Endodermal cell (in vitro differentiated cells): ENCODE measurements at places on chromosomes 6 and 20. TPM values are rescaled to one million over a fixed set of nuclear protein-coding genes. Genes with fewer than 3 reads are reported as not detected.

The EYA4 gene
- total RNA-seq = 0.11 to 0.34 TPM in 2 of 3 replicates, not detected in the other

The VGLL2 gene
- total RNA-seq = not detected in 3 replicates

The TSHZ2 gene
- total RNA-seq = 0.13 to 0.31 TPM (median 0.21 TPM) in 3 replicates

The GPLD1 gene
- 4.7 to 7.9 TPM (median 7.5 TPM) in 3 replicates for total RNA-seq

The CCM2L gene
- 2.8 to 7.8 TPM (median 7.1 TPM) in 3 replicates for total RNA-seq

The KIF6 gene
- 0.26 to 1.1 TPM (median 0.67 TPM) in 3 replicates for total RNA-seq

- H3K36me3 ChIP-seq = no peaks in the 10 kb centered on the region
- H3K27me3 ChIP-seq = no peaks in the 10 kb centered on the region
- DNase-seq = no peak
- no peaks in the 10 kb centered on the region for H3K4me1 ChIP-seq
- H3K27ac ChIP-seq = no peak overlapping the region
These were observed 190.3 kb downstream of the ANKRD60 start for GRCh38 chr20:58038123-58038654.

DNA sequence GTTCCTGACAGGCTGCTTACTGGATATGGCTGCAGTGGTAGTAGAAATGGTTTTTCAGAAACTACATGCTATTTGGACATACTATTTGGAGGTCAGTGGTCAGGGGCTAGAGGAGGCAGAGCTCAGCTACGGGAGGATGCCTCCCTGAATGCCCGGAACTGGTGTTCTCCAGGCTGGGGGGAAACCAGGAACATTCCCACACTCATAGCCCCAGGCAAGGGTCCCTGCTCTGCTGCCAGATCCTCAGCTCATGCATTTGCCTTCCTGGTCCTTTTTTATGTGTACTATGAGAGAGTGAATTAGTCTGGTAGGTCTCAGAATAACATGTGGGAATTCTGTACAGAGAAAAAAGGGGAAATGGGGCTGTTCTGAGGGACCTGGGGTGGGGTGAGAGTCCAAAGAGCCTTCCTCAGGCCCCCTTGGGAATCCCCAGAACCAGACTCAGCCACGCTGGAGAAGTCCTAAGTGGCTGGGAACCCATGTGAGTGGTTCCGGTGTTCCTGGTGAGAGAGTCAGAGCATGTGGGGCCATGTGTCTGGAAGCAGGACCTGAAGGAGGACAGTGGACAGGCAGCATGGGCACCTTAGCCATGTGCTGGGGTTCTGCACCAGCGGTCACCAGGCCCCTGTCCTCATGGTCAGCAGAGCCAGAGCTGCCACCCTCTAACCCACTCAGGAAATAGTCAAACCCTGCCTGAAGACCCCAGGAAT, 58.0 kb upstream of the MYL9 start:
- no peak overlapping the region for H3K4me3 ChIP-seq
- H3K4me1 ChIP-seq = peaks cover 4% of the 10 kb centered on the region
- H3K36me3 ChIP-seq = peaks cover 25% of the 10 kb centered on the region
- H3K27ac ChIP-seq = peak overlapping the region; percentile 53

GRCh38 chr20:31537890-31538289, 23.6 kb downstream of the HM13 start:
- no peak for DNase-seq
- no peaks in the 10 kb centered on the region for H3K27me3 ChIP-seq
- no peaks in the 10 kb centered on the region for H3K4me1 ChIP-seq
- H3K36me3 ChIP-seq = peaks cover 70% of the 10 kb centered on the region
- no peak overlapping the region for H3K4me3 ChIP-seq

GRCh38 chr20:21262812-21263211, 40.3 kb upstream of the XRN2 start:
- no peaks in the 10 kb centered on the region for H3K4me1 ChIP-seq
- no peak overlapping the region for H3K27ac ChIP-seq
- no peaks in the 10 kb centered on the region for H3K27me3 ChIP-seq
- DNase-seq = no peak
- no peak overlapping the region for H3K4me3 ChIP-seq

DNA sequence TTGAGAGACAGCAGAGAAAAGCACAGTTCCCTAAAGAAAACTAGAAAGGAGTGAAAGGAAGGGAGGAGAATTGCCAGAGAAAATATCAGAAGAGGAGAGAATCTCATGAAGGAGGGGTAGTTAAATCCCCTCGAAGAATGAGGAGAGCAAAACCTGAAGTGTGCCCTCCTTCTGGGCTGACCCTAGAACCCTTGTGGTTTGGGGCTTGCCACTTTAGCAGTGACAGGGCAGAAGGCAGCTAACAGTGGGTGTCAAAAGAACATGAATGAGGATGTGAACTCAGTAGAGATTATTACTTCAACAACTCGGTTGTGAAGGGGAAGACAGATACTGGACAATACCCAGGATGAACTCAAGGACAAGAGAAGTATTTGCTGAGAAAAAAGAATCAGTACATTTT, 73.6 kb downstream of the RALGAPA2 start:
- H3K27me3 ChIP-seq = no peaks in the 10 kb centered on the region
- DNase-seq = no peak
- no peak overlapping the region for H3K27ac ChIP-seq
- no peaks in the 10 kb centered on the region for H3K4me1 ChIP-seq

- H3K36me3 ChIP-seq = no peaks in the 10 kb centered on the region
- H3K27ac ChIP-seq = no peak overlapping the region
- no peaks in the 10 kb centered on the region for H3K4me1 ChIP-seq
These were observed 60.1 kb upstream of the TAGAP start for GRCh38 chr6:159104931-159105330.

GRCh38 chr6:3765415-3765814, 13.9 kb upstream of the PXDC1 start:
- no peaks in the 10 kb centered on the region for H3K27me3 ChIP-seq
- no peak overlapping the region for H3K27ac ChIP-seq
- H3K4me3 ChIP-seq = no peak overlapping the region
- DNase-seq = no peak
- H3K36me3 ChIP-seq = no peaks in the 10 kb centered on the region

DNA sequence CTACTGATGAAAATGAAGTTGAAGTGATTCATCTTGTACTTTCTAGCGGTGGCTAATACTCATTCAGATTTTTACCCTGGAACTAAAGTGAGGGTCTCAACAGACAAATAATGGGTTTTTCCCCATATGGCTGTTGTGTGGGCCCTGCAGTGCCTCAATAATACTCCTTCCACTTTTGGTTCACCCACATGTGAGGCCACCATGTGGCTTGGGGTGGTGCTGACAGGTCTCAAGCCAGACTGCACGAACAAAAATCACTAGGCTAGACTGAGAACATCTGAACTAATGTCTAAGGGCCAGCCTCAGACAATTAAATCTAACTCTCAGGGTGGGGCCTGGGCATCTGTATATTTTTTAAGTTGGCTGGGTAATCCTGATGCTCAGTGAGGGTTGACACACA, 7.9 kb upstream of the COL12A1 start:
- no peaks in the 10 kb centered on the region for H3K4me1 ChIP-seq
- H3K27ac ChIP-seq = no peak overlapping the region
- H3K36me3 ChIP-seq = no peaks in the 10 kb centered on the region
- H3K4me3 ChIP-seq = no peak overlapping the region
